Progenitor cell of endocrine pancreas (in vitro differentiated cells): ENCODE measurements at places on chromosomes 6 and 20. TPM values are rescaled to one million over a fixed set of nuclear protein-coding genes. Genes with fewer than 3 reads are reported as not detected.
A peak's percentile ranks its signal among the peaks of the same experiment; 100 is the strongest.

GRCh38 chr6:36967757-36968156, 13.2 kb downstream of the PI16 start:
- DNase-seq = no peak
- H3K4me1 ChIP-seq = no peaks in the 10 kb centered on the region
- peaks cover 17% of the 10 kb centered on the region for H3K36me3 ChIP-seq
- H3K4me3 ChIP-seq = no peak overlapping the region
- no peaks in the 10 kb centered on the region for H3K27me3 ChIP-seq

- H3K27ac ChIP-seq = no peak overlapping the region
- peaks cover 64% of the 10 kb centered on the region for H3K27me3 ChIP-seq
- H3K4me1 ChIP-seq = no peaks in the 10 kb centered on the region
- DNase-seq = no peak
These were observed 39.0 kb upstream of the SLC32A1 start for GRCh38 chr20:38685271-38685670.

FRK gene
- total RNA-seq = 8.6 and 8.8 TPM in 2 replicates

PHACTR1 gene
- 8.6 and 8.7 TPM in 2 replicates for total RNA-seq

TSHZ2 gene
- total RNA-seq = 22.9 and 24.1 TPM in 2 replicates

DNA sequence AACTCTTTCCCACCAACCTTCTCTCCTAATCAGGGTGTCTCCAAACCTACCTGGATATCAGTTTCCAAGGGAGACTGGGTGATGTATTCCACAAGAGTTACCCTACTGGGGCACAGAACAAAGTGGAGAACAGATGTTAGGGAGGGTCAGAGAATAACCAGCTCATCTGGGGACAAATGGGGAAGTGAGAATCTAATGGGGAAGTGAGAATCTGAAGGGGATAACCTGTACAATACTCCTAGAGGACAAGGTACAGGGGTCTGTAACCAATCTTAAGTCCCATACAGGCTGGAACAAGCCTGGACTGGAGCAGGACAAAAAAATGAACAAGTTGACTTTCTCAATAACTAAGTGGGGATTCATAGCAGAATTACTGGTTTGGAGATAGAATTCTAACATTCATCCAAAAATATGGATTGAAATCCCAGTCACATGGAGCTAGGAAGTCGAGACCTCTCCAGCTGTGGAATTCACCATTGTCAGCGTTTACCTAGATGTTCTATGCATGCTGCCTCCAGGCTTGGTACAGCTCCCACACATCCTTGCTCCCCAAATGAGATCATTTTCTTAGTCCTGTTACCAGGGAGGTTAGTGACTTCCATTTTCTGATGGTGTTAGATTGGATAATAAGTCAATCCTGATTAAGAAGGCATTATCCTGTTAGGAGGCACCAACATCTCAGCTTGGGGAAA, 214.8 kb upstream of the MOCS1 start:
- peaks cover 6% of the 10 kb centered on the region for H3K27me3 ChIP-seq
- no peaks in the 10 kb centered on the region for H3K4me1 ChIP-seq
- no peak overlapping the region for H3K4me3 ChIP-seq
- DNase-seq = no peak
- H3K27ac ChIP-seq = no peak overlapping the region

DNA sequence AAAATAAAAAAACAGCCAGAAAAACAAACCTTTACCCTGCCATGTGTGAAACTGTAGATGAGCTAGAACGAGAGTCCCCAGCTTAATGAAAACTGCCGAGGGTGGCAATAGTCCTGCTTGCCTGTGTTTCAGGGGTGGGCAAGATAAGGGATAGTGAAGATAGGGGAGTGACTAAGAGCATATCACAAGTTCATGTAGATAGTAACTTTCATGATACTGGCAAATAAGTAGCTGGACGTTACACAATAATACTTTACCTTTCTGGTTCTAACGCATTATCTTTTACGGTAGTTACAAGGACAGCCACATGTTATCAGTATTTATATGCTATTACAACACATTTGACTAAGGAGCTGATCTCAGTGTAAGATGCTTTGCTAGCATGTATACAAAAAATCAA, 9.3 kb upstream of the FBXO9 start:
- H3K36me3 ChIP-seq = peaks cover 9% of the 10 kb centered on the region
- no peak overlapping the region for H3K4me3 ChIP-seq
- no peak for DNase-seq
- peaks cover 34% of the 10 kb centered on the region for H3K4me1 ChIP-seq
- no peaks in the 10 kb centered on the region for H3K27me3 ChIP-seq

DNA sequence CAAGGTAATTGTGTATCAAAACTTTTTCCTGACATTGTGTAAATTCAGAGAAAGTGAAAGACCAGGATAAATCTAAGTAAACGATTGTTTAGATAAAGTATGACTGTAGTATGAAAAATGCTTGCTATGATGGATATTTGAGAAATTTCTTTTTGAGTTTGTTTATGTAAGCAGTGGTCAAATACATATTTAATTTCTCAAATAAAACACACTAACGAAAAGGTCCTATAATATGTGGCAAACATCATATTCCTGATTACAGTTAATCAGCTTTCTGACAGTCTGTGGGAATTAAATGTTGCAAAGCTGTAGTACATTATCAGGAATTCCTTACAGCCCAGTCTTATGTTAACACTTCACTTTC, 636.9 kb downstream of the MMUT start:
- no peak overlapping the region for H3K4me3 ChIP-seq
- H3K27ac ChIP-seq = no peak overlapping the region
- no peaks in the 10 kb centered on the region for H3K27me3 ChIP-seq
- no peak for DNase-seq
- no peaks in the 10 kb centered on the region for H3K4me1 ChIP-seq
- H3K36me3 ChIP-seq = no peaks in the 10 kb centered on the region

DNA sequence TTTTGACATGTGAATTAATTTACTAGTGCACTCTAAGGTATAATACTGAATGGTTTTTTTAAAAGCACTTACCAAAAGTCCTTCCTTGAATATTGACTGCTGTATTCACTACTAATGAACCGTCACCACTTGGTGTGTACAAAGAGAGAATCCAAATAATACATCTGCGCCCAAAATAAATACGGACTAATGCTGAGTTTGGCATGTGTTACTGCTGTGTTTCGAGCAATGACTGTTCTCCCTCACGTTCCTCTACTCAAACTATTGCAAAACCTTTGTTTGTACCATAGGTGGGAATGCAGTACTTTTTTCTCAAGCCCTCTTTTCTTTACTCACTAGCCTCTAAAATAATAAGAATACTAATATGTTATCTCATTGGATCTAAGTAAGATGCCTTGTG, 305.5 kb downstream of the QKI start:
- peaks cover 47% of the 10 kb centered on the region for H3K27me3 ChIP-seq
- no peak overlapping the region for H3K27ac ChIP-seq
- no peak overlapping the region for H3K4me3 ChIP-seq
- H3K36me3 ChIP-seq = no peaks in the 10 kb centered on the region

- no peaks in the 10 kb centered on the region for H3K27me3 ChIP-seq
- no peak overlapping the region for H3K27ac ChIP-seq
- H3K4me3 ChIP-seq = no peak overlapping the region
- DNase-seq = no peak
- H3K36me3 ChIP-seq = no peaks in the 10 kb centered on the region
These were observed 648.5 kb downstream of the HTR1B start for GRCh38 chr6:76814496-76815458.

GTSF1L gene
- not detected in 2 replicates for total RNA-seq

GRCh38 chr6:5507131-5507681, 245.9 kb downstream of the FARS2 start:
- no peak overlapping the region for H3K4me3 ChIP-seq
- no peaks in the 10 kb centered on the region for H3K4me1 ChIP-seq
- no peak for DNase-seq

- DNase-seq = no peak
- peaks cover 13% of the 10 kb centered on the region for H3K36me3 ChIP-seq
- H3K4me3 ChIP-seq = no peak overlapping the region
- H3K4me1 ChIP-seq = peaks cover 7% of the 10 kb centered on the region
- H3K27ac ChIP-seq = no peak overlapping the region
These were observed 4.1 kb downstream of the HLA-A start for GRCh38 chr6:29946223-29947076.

- no peak for DNase-seq
- H3K4me1 ChIP-seq = no peaks in the 10 kb centered on the region
- H3K4me3 ChIP-seq = no peak overlapping the region
- H3K27me3 ChIP-seq = peaks cover 63% of the 10 kb centered on the region
- no peaks in the 10 kb centered on the region for H3K36me3 ChIP-seq
- no peak overlapping the region for H3K27ac ChIP-seq
These were observed 282.8 kb downstream of the CDH26 start for GRCh38 chr20:60240986-60241385.

DNA sequence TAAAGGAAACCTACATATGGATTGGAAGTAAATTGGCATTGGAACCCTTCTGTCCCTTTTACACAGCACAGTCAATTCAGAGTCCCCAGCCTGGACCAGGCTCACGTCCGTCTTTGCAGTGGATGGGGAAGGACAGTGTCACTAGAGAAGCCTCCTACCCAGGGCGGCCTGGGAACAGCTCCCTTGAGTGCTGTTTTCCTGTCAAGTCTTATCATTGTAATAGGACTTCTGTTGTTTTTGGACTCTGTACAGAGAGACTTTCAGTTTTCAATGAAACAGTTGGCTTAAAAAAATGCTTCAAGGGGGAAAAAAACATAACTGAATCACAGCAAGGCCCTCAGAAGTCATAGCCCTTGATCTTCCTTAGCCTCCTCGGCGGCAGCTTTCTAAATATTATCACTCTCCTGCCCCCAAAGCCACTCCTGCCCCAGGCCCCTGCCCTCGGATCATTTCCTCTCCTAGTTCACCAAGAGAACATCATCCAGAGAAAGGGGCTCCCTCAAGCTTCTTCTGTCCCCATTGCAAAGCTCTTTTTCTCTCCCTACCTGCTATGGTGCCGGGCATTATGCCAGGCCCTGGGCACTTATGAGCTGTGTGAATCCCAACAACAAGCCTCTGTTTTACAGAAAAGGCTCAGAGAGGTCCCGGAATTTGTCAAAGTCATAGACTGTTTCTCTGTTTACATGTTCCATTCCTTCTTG, 37.8 kb upstream of the CNKSR3 start:
- peaks cover 1% of the 10 kb centered on the region for H3K4me1 ChIP-seq
- no peak for DNase-seq
- H3K36me3 ChIP-seq = no peaks in the 10 kb centered on the region
- no peak overlapping the region for H3K27ac ChIP-seq

DNA sequence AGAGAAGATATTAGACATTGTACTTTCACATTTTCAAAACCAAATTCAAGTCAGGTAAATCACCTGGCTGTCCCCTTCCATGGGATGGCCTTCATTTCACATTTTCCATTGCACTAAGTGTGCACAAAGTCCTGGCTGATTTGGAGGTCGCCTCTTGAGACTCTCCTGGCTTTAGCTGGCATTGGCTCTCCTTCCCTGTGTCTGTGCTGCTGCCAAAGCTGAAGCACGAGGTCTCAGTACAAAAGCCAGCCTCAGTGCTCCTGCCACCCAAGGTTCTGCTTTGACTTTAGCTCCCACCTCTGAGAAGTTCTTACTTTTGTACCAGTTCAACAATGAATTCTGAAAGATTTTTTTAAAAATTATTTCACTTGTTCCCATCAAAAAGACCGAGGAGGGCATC, 289.2 kb upstream of the CNR1 start:
- H3K27ac ChIP-seq = no peak overlapping the region
- no peaks in the 10 kb centered on the region for H3K36me3 ChIP-seq
- no peak for DNase-seq
- H3K4me1 ChIP-seq = no peaks in the 10 kb centered on the region
- no peaks in the 10 kb centered on the region for H3K27me3 ChIP-seq
- no peak overlapping the region for H3K4me3 ChIP-seq

GRCh38 chr6:224350-224749, 67.9 kb upstream of the DUSP22 start:
- H3K27me3 ChIP-seq = peaks cover 4% of the 10 kb centered on the region
- no peaks in the 10 kb centered on the region for H3K36me3 ChIP-seq
- no peak for DNase-seq
- no peak overlapping the region for H3K27ac ChIP-seq

- peaks cover 57% of the 10 kb centered on the region for H3K27me3 ChIP-seq
- H3K27ac ChIP-seq = no peak overlapping the region
- H3K4me3 ChIP-seq = no peak overlapping the region
- peaks cover 17% of the 10 kb centered on the region for H3K36me3 ChIP-seq
- peaks cover 8% of the 10 kb centered on the region for H3K4me1 ChIP-seq
These were observed 12.5 kb downstream of the GNAS-AS1 start for GRCh38 chr20:58838174-58838573.

DNA sequence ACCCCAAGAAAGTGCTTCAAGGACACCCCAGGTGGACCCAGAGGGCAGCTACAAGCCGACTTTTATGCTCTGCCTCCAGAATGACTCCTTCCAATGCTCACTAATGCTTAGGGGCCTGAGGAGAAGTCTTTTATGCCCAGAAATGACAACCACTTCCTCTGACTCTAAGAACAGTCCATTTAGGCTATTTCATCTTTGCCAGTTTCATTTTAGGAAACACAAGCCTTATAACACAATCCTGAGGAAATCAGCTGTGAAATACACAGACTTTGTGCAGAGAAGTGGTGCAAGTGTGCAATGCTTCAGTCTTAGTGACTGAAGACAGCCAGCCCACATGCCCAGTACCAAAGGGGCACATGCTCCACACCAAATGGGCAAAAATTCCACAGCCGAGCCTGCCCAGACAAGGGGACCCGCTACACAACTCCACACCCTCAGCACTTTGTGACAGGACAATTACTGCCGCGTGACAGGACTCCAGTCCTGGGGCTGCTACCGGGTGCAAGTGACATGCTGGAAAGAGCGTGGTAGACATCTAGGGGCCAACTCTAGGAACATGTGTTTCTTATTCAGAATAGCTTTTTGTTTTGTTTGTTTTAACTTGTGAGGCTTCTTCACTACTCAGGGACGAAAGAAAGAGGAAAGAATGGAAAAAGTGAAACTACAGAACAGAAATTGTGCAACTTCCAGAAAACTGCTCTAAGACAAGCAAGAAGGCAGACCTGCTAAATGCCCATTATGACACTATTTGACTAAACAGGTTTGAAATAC, 28.2 kb upstream of the PLAGL1 start:
- no peak overlapping the region for H3K4me3 ChIP-seq
- H3K27ac ChIP-seq = no peak overlapping the region
- DNase-seq = no peak
- no peaks in the 10 kb centered on the region for H3K4me1 ChIP-seq

DNA sequence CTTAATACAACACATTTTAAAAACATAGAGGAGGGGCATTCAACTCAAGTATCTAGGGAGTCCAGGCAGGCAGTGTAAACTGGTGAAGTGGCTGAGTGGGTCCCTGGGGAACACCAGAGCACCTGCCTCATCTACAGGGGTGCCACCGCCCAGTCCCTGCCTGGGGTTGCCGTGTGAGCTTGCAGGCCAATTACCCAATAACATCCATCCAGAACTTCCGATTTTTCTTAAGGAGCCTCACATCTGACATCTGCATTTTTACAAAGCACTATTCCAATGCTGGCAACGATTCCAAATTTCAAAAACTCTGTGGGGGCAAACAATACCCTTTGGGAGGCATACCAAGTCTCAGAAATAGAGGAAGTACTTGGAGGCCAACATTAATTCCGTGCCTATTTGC, 288.4 kb upstream of the TSHZ2 start:
- H3K36me3 ChIP-seq = no peaks in the 10 kb centered on the region
- peaks cover 20% of the 10 kb centered on the region for H3K27me3 ChIP-seq
- no peak overlapping the region for H3K4me3 ChIP-seq

IL20RA gene
- total RNA-seq = 0.84 and 0.93 TPM in 2 replicates

GRCh38 chr20:37904008-37904642, 1.2 kb downstream of the VSTM2L start:
- H3K4me1 ChIP-seq = peaks cover 6% of the 10 kb centered on the region
- DNase-seq = no peak
- H3K4me3 ChIP-seq = peak overlapping the region; percentile 67
- no peak overlapping the region for H3K27ac ChIP-seq
- H3K27me3 ChIP-seq = peaks cover 73% of the 10 kb centered on the region

GRCh38 chr20:1505361-1505760, 14.1 kb upstream of the SIRPB2 start:
- peaks cover 32% of the 10 kb centered on the region for H3K27me3 ChIP-seq
- no peak for DNase-seq
- no peak overlapping the region for H3K4me3 ChIP-seq
